ENCODE measurements at places on chromosomes 7 and 10. TPM values are rescaled to one million over a fixed set of nuclear protein-coding genes. Genes with fewer than 3 reads are reported as not detected.

Gene SPDYE8
- total RNA-seq, result not detected

GRCh38 chr10:78328592-78329404 is 295.1 kb downstream of the RPS24 start:
- H3K4me1 ChIP-seq, result peaks cover 9% of the 10 kb centered on the region
- H3K36me3 ChIP-seq, result no peaks in the 10 kb centered on the region
- H3K27ac ChIP-seq, result no peak overlapping the region

GRCh38 chr7:130092598-130092997 is 22.3 kb downstream of the KLHDC10 start:
- no peak overlapping the region for H3K27ac ChIP-seq
- DNase-seq, result no peak
- no peaks in the 10 kb centered on the region for H3K27me3 ChIP-seq
- H3K36me3 ChIP-seq, result no peaks in the 10 kb centered on the region
- H3K4me1 ChIP-seq, result peaks cover 7% of the 10 kb centered on the region

- H3K4me1 ChIP-seq, result peaks cover 20% of the 10 kb centered on the region
- no peaks in the 10 kb centered on the region for H3K36me3 ChIP-seq
- no peak overlapping the region for H3K4me3 ChIP-seq
- H3K27ac ChIP-seq, result no peak overlapping the region
Observed at GRCh38 chr10:59283456-59284091, 78.8 kb downstream of the FAM13C start.

DNA sequence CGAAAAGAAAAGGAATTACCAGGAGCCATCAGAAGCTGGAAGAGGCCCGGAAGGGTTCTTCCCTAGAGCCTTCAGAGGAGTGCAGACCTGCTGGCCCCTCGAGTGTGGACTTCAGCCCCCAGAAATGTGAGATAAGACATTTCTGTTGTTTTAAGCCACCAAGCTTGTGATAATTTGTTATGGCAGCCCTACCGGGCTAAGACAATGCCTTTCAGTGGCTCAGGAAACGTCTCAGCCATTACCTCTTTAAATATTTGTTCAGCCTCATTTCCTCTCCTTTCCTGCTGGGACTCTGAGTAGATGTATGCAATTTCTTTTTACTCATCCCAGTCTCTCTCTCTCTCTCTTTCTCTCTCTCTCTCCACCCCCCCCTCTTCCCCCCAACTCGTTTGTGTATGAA is 174.7 kb upstream of the GRB10 start:
- no peak overlapping the region for H3K27ac ChIP-seq
- no peak overlapping the region for H3K4me3 ChIP-seq
- H3K4me1 ChIP-seq, result peaks cover 2% of the 10 kb centered on the region
- H3K36me3 ChIP-seq, result no peaks in the 10 kb centered on the region
- no peaks in the 10 kb centered on the region for H3K27me3 ChIP-seq
- DNase-seq, result no peak

DNA sequence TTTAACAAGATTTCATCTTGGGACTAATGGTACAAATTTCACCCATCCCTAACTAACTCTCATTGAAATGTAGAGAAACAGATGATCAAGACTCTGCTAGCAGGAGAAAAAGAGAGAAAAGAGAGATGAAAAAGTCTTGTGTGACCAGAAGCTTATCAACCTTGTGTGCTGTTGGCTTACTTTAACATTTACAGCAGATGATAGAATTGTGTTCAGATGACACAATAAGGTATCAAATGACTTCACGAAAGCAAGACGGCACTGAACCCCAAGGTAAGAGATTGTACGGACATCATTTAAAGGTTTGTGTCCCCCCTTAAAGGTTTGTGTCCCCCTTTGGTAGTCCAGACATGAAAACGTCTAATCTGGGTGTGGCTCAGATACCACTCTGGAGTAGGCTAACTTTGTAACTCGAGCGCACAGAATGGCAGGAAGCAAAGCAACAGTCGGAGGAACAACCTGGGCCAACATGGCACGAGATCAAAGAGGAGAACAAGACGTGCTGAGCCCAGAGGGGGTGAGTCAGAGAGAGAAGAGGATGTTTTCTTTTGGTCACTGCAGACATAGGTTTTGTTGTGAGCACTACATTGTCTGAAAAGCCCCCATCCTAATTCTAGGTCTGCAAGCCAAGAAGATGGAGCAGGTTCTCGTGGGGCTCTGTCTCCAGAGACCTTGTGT is 10.4 kb upstream of the LMBR1 start:
- peaks cover 9% of the 10 kb centered on the region for H3K4me1 ChIP-seq
- no peaks in the 10 kb centered on the region for H3K27me3 ChIP-seq
- H3K36me3 ChIP-seq, result no peaks in the 10 kb centered on the region
- DNase-seq, result no peak

DNA sequence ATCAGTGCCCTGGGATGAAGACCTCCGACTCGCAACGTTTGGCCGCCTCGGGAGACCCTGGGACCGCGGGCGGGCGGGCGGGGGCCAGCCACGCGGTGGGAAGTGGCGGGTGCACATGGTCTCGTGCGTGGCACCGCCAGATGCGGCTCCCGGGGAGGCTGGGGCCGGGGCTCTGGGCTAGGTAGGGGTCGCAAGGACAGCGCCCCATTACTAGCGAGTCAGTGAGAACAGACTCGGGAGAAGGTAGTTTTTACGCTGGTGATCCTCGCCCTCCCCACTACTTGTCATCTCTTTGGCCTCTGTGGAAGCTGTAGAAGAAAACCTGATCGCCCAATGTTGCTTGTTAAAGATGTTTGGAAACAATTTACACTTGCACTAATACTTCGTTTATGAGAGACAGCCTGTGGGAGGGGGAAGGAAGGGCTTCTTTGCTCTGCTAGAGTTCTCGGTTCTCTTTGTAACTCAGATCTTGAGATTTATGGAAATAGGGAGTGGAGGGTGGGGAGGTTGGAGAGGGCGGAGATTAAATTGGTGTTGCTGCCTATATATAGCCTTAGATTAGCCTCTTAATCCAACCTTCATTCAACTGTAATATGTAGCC is 591 bp downstream of the BZW2 start:
- DNase-seq, result no peak
- H3K36me3 ChIP-seq, result no peaks in the 10 kb centered on the region
- H3K4me3 ChIP-seq, result peak overlapping the region; percentile 68

Measured in suprapubic skin (tissue), 4 donors.